ENCODE measurements at places on chromosomes 4 and X.
A peak's percentile ranks its signal among the peaks of the same experiment; 100 is the strongest.

DNA sequence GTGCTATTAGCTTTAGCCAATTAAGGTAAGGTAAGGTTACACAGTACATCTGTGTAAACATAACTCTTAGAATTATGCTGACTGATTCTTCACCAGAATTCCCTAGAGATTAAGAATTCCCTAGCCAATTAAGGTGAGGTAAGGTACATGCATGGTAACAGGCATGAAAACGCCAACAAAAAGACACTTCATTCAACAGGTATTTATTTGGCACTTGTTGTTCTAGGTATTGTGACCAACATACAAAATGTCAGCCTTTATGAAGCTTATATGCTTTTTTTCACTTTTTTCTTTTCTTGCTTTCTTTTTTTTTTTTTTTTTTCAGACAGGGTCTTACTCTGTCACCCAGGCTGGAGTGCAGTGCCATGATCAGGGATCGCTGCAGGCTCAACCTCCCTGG is 47.2 kb downstream of the EDNRA start:
- DNase-seq, result no peak

DNA sequence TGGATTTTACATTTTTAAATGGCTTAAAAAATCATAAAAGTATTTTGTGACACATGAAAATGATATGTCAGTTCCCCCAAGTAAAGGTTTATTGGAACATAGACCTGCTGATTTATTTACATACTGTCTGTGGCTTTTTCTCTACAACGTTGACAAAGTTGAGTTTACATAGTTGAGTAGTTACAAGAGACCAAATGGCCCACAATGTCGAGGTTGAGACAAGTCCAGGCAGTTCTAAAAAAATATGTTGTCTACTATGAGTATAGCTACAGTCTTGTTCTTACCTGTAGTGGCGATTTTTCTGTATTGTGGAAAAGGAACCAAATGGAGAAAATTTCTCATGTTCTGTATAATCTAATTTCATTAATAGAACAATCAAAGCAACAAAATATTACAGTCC is 163.2 kb downstream of the FRAS1 start:
- no peak for DNase-seq

- no peak for DNase-seq
These were observed 74.5 kb upstream of the AFAP1 start for GRCh38 chr4:8013976-8014726.

GRCh38 chr4:151908201-151908600 is 147.4 kb upstream of the GATB start:
- DNase-seq, result no peak

- peak; percentile 24 for DNase-seq
These were observed 169.0 kb upstream of the BCOR start for GRCh38 chrX:40266490-40267333.

DNA sequence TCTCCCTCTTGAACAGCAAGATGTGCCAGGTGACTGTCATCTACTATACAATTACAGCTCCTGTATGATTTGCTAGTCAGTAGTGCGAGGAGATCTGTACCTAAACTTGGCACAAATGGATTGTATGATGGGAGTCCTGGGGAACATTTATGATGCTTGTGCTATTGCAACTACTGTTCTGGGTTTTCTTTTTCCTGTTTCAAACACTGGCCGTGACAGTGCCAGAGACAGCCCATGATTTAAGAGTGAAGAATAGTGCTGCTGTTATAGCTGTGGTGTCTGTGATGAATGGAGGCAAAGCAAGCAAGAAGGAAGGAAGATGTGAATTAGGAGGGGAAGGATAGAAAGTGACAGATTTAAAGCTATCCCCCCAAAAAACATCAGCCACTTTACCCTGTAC is 1868.9 kb downstream of the PCDH7 start:
- DNase-seq, result no peak

- no peak for DNase-seq
These were observed 64.2 kb downstream of the IRF2 start for GRCh38 chr4:184409911-184410692.

DNA sequence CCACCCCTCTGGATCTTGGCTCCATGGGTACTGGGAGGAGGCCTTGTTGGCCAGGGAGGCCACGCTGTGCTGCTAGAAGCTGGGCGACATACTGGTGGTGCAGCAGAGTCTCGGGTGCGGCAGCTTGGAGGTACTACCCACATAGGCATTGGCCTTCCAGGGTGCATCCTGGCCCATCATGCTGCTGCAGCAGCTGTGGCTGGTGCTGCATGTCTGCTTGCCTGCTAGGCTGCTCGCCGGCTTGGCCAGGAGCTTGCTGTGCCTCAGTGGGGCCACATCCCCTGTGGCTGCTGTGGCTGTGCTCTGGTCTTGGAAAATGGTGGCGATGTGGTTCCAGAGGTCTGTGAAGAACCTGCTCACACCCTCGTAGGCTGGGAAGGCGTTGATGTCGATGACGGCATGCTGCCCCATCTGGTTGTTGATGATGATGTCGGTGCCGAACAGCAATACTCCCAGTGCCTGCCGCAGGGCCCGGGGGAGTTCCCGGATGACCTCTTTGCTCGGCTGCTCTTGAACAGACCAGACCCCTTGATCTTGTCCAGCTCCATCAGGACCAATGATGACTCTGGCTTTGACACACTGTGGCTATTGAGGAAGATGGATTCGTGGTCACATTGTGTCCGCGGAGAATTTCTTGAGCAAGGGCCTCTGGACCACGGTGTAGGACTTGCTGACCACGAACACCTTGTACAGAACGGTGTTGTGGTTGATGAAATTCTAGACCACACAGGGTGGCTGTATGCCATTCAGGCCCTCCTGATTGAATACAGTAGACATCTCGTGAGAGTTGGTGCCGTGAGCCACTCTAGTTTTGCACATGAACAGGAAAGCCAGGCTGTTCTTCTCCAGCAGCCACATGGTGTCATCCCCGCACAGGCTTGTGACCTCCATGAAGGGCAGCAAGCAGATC is 11.8 kb downstream of the RBM10 start:
- DNase-seq, result no peak

- DNase-seq, result no peak
These were observed 3.0 kb downstream of the MID1 start for GRCh38 chrX:10617186-10617998.

DNA sequence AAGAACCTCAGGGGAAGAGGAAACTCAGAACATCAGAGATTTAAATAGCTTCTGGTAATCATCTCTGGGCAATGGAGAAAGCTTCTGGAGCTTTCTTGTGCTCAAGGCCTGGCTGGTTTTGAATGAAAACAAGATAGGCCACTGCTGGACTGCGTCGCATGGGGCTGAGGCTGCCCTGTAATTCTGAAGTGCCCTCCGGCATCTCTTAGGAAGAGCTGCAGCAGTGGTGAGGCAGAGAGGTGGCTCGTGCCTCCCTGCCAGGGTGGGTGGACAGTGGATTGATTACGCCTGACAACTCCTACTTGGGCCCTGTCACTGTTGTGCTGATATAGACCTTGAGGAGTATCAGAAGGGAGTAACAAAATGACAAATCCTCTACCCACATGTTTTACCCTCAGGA is 279.7 kb downstream of the NR3C2 start:
- DNase-seq, result no peak

DNA sequence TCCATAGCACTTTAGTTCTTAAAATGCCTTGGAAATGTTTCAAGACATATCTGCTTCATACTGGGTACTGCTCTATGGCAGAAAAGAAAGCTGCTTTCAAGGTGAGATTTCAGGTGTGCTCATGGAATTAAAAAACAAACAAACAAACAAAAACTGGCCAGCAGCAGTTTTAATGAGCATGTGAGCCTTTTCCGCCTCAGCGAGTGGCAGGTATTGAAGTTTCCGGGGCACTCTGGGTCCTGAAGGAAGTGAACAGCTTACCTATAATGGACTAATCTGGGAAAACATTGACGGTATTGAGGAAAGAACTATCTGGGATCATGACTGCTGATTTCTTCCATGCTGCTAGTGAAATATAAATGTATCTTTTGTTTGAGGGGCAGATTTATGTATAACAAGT is 194.6 kb downstream of the MAML3 start:
- no peak for DNase-seq

Measured in activated CD8-positive, alpha-beta memory T cell treated with anti-CD3 and anti-CD28 coated beads for 1 hour (primary cell).